Neural progenitor cell (in vitro differentiated cells): ENCODE measurements at places on chromosomes 5 and 9. TPM values are rescaled to one million over a fixed set of nuclear protein-coding genes. Genes with fewer than 3 reads are reported as not detected.

DNA sequence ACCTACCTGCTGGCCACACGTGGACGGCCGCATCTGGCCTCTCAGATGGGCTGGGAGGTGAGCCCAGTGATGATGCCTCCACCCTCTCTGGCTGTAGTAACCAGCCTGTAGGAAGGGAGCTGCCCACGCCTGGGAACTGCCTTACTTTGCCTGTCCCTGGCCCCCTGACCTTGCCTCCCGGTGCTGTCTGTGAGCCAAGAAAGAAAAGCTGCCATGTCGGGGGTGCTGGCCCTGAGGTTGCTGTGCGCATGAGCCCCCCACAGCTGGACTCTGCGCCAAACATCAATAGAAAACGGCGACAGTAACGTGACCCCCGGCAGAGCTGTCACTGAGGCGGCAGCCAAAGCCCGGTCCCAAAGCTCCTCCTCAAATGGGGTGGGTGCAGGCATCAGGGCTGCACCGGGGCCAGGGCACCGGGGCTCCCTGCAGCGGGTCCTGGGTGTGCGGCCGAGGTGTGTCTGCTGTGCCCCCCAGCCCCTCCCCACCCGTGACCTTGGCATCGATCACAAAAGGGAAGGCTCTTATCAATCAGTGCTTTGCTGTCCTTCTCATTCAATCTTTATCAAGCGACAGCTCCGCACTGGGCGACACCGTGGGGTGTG is 15.3 kb upstream of the SLC9A3 start:
- DNase-seq = no peak

GRCh38 chr9:116944714-116945534 is 257.8 kb downstream of the TRIM32 start:
- DNase-seq = no peak

GRCh38 chr5:95669985-95670384 is 12.8 kb downstream of the SPATA9 start:
- DNase-seq = no peak

- no peak for DNase-seq
Observed at GRCh38 chr9:70101265-70101664, 57.6 kb downstream of the MAMDC2 start.

Gene PCDHGB4
- total RNA-seq = 10.4 and 14.9 TPM in 2 replicates

Gene IFNB1
- total RNA-seq = not detected in 2 replicates
